ENCODE measurements at places on chromosomes 2 and 18.

- no peak for DNase-seq
Measured at GRCh38 chr18:72409903-72410302, 134.2 kb downstream of the CBLN2 start.

GRCh38 chr2:233329489-233330135 lies 22.0 kb downstream of the SAG start:
- no peak for DNase-seq

DNA sequence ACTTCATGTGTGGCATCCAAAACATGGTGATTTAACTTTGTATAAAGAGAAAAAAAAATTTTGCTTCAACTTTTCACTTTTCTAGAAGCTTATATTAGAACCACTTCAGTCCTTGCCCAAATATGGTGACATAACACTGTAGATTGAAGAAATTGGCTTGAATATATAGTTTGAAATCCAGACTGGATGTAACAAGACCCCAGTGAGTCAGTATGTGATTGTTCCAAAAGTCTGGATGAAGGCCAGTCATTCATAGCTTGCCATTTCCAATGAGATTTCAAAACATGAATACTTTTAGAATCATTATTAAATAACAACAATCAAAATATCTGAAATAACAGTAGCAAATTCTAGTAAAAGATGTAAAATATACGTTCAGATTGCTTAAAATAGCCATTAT lies 104.8 kb upstream of the FN1 start:
- no peak for DNase-seq

GRCh38 chr18:21735452-21736015 lies 5.1 kb upstream of the MIB1 start:
- DNase-seq = peak; percentile 69

DNA sequence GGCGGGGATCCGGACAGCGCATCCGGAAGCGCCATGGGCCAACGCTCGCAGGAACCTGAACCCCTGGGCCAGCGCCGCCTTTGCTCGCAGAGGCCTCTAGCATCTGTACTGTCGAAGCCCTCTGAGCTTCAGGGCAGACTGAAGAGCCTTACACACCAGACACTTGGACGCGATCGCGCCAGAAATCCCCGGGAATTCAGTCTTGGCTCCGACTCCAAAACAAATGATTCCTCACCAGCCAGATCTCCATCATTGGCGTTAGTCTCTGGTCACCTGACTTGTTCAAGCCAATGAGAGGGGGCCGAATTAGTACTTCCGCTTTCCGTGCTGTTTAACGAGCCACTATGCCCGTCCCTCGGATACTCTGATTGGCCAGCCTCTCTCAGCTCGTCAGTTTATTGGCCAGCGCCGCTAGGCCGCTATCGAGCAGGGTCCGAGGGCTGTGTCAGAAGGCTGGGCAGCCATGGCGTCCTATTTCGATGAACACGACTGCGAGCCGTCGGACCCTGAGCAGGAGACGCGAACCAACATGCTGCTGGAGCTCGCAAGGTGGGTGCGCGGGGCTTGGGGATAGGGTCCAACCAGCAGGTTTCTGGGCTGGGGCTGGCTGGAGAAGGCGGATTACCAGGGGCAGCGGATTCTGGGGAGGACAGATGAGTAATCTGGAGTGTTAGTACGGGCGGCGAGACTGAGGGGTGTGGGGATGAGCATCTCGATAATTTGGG lies at the start of gene RNF181:
TSS of gene RNF181 (plus strand) at position 445 of the 725 bp plus-strand sequence. CDS start at position 464, 19 bp downstream.
- peak; percentile 96 for DNase-seq

- DNase-seq = no peak
Measured at GRCh38 chr2:1557467-1557820, 144.2 kb downstream of the TPO start.

GRCh38 chr2:201114350-201114749 lies 1.6 kb upstream of the CFLAR start:
- DNase-seq = no peak

DNA sequence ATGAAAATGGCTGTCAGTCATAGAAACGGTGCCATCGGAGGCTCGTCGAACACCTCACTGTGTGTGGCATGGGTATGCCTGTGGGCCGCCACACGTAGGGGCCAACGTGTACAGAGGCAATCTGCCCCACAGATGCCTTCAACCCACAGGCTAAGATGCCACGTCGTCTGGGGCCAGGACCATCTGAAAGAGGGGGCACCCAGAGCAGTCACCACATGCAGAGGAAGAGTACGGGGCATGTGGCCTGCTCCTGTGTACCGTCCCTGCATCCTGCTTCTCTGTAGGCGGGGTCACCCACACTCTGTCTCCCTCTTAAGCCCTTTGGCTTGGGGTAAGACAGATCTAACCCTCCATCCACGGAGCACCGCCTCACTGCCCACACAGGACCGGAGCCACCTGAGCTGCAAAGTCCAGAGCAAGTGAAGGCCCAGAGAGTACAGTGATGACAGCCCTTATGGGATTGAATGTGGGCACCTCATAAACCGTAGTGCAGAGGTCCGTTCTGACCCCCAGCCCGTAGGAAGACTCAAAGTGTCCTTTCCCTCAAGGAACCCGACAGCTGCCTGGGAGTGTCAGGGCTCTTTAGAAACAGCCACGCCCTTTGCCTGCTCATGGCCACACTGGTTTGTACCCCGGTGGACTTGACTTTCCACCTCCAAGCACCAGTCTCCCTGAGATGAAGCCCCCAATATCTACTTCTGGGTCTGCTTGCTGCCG lies 66.2 kb downstream of the TWIST2 start:
- DNase-seq = no peak

DNA sequence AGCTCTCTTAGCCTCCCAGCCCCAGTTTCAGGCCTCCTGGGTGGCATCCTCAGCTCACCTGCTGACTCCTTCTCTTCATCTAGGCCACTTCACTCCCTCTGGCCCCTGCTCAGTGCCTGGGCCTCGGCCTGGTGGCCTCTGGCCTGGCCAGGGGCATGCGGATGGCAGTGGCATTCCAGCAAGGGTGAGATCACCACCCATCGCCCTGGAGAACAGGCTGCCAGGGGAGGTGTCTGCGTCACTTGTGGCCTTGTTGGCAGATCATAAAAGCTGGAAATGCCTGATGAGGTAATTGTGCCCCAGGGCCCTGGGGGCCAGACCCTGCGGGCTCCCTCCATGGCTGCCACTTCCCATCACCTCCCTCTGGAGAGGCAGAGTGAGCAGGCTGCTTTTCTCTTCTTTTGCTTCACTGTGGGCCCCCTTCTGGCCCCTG lies 72.5 kb upstream of the SMAD2 start:
- no peak for DNase-seq

GRCh38 chr2:180742801-180743200 lies 237.6 kb upstream of the UBE2E3 start:
- no peak for DNase-seq

GRCh38 chr2:19158896-19159295 lies 199.5 kb downstream of the OSR1 start:
- DNase-seq = no peak

GRCh38 chr18:76621782-76622495 lies 126.9 kb upstream of the ZNF516 start:
- DNase-seq = no peak

- no peak for DNase-seq
Measured at GRCh38 chr2:123434546-123435395, 590.3 kb upstream of the CNTNAP5 start.

DNA sequence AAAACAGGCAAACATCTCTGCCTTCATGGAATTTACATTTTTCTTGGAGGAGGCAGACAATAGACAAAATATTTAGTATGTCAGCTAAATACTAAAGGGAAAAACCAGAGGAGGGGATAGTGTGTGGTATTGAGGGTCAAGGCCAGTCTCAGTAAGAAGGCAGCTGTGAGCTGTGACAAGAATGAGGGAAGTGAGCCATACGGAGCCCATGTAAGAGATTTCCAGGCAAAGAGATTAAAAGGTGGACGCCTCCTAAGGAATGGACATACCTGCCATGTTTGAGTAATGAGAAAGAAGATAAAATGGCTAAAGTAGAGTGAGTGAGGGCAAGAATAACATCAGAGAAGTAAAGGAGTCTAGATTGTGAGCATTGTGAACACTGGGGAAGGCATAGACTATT lies 2.2 kb upstream of the SCN2A start:
- no peak for DNase-seq

- no peak for DNase-seq
Measured at GRCh38 chr2:46923041-46923528, 7.5 kb upstream of the MCFD2 start.

GRCh38 chr18:37452682-37453385 lies 112.8 kb downstream of the CELF4 start:
- no peak for DNase-seq

DNA sequence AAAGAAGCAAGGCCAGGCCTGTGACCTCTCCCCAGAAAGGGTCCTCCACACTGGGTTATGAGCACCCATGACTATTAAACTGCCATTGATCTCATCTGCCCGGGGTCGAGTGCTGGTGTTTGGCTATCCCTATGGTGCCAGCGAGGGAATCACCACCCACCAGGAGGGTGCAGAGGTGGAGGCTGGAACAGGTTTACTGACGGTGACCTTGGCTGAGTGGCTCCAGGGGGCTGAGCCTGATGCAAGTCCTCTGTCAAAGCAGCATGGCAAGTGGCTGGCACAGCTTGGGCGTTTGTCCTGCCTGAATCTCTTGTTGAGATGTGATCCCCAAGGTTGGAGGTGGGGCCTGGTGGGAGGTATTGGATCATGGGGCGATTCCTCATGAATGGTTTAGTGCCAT lies 196.4 kb upstream of the HDAC4 start:
- DNase-seq = no peak

GRCh38 chr2:12119841-12120240 lies 373.4 kb downstream of the LPIN1 start:
- DNase-seq = no peak

GRCh38 chr2:154336201-154336600 lies 362.3 kb upstream of the KCNJ3 start:
- no peak for DNase-seq

DNA sequence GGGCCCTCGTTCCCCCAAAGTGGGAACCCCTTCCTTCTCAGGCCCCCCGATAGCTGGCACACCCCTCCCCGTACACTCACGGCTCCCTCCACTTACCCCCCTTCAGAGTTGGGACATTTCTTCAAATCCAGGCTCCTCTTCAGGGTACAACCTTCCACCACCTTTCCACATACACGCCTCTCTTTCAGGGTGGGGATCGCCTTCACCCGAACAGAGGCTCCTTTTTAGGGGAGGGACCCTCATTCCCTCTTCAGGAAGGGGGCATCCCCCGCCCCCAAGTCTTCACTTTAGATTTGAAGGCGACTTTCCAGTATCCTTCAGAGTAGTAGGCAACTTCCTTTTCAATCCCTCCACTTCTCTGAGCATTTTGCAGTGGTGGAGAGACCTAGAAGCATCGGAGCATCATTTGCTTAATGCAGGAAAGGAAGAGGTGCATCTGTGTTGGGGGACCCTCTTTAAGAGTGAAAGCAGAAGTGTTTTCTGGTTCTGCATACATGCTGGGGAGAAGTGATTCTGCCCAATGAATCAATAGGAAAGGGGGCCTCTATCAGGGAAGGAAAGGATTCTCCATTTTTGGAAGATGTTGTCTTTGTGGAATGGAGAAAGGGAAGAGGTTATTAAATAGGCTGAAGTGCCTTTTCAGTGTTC lies 845 bp downstream of the EML4 start:
- peak; percentile 18 for DNase-seq

DNA sequence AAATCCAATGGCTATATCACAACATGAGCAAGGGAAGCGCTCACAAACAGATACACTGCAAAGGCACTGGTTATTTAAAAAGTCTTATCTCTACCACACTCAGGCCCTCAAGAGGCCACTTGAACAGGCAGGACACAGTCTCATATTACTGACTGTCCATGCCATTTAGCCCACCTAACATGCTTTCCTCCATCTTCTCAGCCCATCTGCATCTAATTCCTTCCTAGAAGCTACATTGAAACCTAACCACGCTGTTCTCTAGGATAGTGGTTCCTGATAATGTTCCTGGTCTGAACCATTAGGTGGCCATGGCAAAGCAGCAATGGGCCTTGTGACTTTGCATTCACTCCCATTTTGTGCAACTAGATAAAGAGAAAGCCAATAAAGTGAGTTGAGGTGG lies 22.5 kb upstream of the NEB start:
- no peak for DNase-seq

DNA sequence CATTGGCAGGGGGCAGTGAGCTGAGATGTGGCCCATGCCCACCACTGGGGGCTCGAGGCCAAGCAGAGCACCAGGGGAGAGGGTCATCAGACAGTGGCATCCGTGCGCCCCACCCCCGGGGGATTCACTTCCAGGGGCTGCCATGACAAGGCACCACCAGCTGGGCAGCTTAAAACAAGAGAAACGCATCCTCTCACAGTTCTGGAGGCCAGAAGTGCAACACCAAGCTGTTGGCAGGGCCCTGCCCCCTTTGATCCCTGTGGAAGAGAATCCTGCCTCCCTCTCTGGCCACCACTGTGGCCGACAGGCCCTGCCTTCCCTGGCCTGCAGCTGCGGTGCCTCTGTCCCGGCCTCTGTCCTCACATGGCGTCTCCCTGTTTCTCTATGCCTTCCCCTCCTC lies 187.7 kb upstream of the ID2 start:
- DNase-seq = no peak

DNA sequence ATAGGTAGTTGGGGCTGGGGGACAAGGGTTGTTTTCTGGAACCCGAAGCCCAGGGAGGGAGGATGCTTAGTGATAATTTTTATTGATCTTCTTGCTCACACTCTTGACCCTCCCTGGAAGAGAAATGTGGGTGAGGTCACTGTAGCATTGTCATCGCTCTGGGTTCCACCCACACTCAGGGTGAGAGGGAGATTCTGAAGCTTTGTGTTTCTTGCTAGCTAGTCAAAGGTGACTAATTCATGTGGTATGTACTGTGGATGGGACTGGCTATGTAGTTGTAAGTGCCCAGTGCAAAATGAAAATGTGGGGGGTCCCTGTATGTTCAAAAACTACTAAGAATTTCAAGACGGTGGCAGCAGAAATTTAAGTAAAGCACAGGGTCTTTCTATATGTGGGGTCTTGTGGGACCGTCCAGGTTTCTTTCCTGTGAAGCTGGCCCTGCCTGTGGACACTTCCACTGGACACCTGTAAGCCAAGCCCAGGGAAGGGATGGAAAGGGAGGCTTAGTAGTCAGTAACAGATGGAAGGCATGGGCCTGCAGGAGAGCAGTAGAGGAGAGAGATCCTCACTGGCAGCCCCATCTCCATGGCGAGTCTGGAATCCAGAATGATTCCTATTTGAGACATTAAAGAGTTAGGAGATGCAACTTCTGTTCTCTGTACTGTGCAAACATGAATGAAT lies 35.0 kb downstream of the TSN start:
- DNase-seq = no peak

DNA sequence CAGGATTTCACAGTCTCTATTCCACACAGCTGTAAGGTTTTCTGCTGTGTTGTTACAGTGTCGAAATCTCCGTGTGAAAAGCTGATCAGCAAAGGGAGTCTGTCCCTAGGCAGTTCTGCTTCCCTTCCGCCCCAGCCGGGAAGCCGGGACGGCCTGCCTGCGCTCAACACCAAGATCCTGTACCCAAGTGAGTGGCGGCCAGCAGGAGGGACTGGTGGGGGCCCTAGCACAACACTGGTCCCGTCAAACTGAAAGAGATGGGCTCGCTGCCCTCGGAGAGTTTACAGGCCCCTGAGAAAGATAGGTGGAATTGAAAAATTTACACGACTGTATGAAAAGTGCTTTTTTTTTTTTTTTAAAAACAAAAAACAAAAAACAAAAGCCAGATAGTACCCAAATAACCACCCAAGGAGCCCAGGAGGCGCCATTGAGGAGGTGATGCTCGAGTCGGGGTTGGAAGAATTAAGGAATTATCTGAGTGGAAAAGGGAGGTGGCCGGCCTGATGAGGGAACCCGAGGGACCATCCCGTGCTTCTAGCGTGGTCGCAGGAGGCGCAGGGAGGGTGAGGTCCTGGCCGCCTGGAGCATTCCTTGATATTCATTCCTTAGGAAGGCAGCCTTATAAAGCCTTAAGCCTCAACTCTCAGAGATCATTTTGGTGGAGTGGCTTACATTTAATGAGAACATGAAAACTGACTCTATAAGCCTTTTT lies 96.7 kb downstream of the DGKD start:
- no peak for DNase-seq

GRCh38 chr2:37143974-37144373 lies 12.8 kb downstream of the EIF2AK2 start:
- DNase-seq = no peak

Measured in CD4-positive, alpha-beta T cell treated with Interleukin-2 at 100 ng/mL for 4 hours (primary cell).